CD4-positive, alpha-beta T cell treated with Interleukin-12 subunit alpha and Interleukin-12 subunit beta, for 1 hour (primary cell): ENCODE measurements at places on chromosomes 11 and 22.

DNA sequence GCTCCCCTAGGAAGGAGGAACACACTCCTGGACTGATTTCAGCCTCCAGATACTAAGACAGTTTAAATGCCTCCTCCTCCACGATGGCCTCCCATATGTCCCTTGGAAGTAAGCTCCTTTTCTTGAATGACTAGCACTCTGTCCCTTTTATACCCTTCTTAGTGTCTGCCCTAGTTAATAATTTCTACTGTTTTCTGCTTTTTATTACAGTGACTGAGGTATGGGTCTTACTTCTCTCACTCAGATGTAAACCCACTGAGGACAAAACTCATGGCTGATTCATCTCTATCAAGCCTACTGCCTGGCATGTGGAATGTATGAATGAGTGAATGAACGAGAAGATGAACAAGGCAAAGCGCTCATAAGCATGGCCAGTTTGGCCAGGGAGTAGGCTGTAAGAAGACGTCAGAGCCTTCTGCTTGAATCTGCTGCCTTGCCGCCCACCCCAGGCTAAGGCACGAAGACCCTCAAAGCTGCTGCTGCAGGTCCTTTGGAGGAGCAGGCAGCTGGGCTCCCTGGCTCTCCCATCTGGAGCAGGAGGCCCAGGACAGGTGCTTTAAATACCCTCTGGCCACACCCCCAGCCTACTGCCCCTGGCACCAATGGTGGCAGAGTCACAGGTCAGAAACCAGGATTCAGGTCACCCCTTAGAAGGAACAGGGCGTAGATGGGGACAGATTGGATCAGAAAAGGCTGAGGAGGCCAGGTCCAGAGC lies 8.2 kb upstream of the PGA3 start:
- no peak for DNase-seq

GRCh38 chr22:42236268-42236667 lies 34.2 kb downstream of the TCF20 start:
- DNase-seq: no peak

DNA sequence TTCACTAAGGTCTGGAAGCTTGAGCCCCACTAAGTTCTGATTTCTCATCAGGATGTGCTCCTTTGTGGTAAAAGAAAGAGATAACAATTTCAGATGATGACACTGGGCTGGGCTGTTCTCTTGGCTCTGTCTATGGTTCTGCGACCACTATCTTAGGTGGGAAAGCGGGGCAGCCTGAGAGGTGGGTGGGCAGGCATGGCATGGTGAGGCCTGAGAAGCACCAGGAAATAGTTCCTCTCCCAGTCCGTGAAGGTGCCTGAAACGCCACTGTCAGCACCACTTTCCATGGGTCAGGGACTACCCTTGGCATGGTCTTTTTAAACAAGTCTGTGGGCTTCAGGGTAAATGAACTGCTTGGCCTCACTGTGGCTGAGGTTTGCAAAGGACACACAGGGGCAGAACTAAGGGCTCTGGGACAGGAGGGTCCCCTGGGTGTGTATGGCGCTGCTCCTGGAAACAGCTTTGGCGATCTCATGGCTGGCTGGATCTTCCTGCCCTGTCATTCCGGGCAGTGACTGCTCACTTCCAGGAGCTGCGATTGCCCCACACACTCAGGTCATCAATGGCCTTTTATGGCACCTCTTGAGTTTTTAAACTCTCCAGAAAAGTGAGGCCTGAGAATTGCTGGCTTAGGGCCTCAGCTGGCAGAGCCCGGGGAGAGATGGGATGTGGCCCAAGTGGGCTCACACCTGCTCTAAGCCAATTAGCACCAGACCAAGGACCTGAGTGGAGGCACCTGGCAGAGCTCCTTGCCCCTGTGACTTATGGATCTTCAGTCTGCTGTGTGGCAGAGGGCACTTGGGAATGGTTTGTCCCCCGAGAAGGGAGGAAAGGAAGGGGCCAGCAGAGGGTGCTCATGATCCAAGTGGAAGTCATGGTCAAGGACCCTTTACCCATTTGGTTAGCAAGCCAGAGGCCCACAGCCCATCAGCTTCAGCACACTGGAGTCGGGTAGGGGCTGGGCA lies 55.6 kb upstream of the LYVE1 start:
- DNase-seq: no peak

- no peak for DNase-seq
Measured at GRCh38 chr11:80502511-80502910, 1061.7 kb upstream of the TENM4 start.

DNA sequence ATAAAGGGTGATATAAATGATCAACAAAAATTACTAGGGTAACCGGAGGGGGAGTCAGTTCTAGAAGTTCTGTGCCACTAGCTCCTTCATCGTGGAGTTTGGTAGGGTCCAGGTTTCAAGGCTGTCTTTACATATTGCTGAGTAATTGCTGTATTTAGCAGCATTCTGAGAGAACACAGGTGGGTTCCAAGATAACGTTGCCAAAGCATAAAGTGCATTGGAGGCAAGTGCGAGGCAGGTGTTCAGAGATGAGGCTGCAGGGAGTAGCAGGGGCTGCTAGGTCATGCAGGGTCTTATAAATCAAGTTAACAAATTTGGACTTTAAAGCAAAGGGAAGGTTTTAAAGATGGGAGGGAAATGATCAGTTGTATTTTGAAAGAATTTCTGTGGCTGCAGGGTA lies 17.8 kb downstream of the SGSM3 start:
- DNase-seq: no peak

GRCh38 chr22:48706934-48707762 lies 1120.5 kb downstream of the BRD1 start:
- DNase-seq: no peak
